Keratinocyte (primary cell): ENCODE measurements at places on chromosomes 1 and 21. TPM values are rescaled to one million over a fixed set of nuclear protein-coding genes. Genes with fewer than 3 reads are reported as not detected.

DNA sequence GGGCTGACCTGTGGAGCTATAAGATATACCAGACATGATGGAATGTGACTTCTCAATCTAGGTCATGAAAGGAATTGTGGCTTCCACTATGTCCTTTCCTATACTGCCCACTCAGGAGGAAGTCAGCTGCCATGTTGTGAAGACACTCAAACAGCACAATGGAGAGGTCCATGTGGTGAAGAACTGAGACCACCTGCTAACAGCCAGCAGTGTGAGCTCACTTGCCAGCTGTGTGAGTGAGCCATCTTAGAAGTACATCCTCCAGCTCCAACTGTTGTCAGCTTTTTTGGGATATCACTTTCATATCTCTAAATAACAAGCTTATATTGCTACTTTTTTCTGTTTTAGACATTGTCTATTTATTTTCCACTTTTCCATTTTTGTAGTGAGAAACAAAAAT lies 29.7 kb downstream of the OLFML3 start:
- DNase-seq, result no peak
- no peaks in the 10 kb centered on the region for H3K27me3 ChIP-seq
- H3K4me3 ChIP-seq, result no peak overlapping the region
- peaks cover 10% of the 10 kb centered on the region for H3K4me1 ChIP-seq
- H3K36me3 ChIP-seq, result no peaks in the 10 kb centered on the region

The TNFRSF18 gene
- 0.09 to 0.63 TPM (median 0.21 TPM) in 3 replicates for polyA plus RNA-seq

- no peak overlapping the region for H3K4me3 ChIP-seq
- H3K27me3 ChIP-seq, result no peaks in the 10 kb centered on the region
- no peaks in the 10 kb centered on the region for H3K36me3 ChIP-seq
- H3K27ac ChIP-seq, result no peak overlapping the region
- H3K4me1 ChIP-seq, result no peaks in the 10 kb centered on the region
Measured at GRCh38 chr1:225526878-225527277, 99.0 kb upstream of the LBR start.

The FAM229A gene
- polyA plus RNA-seq, result 0.50 to 2.4 TPM (median 1.1 TPM) in 3 replicates
